ENCODE measurements at places on chromosomes 11 and 22. TPM values are rescaled to one million over a fixed set of nuclear protein-coding genes. Genes with fewer than 3 reads are reported as not detected.

- no peak for DNase-seq
These were observed 38.3 kb downstream of the TMPRSS5 start for GRCh38 chr11:113667801-113668200.

DNA sequence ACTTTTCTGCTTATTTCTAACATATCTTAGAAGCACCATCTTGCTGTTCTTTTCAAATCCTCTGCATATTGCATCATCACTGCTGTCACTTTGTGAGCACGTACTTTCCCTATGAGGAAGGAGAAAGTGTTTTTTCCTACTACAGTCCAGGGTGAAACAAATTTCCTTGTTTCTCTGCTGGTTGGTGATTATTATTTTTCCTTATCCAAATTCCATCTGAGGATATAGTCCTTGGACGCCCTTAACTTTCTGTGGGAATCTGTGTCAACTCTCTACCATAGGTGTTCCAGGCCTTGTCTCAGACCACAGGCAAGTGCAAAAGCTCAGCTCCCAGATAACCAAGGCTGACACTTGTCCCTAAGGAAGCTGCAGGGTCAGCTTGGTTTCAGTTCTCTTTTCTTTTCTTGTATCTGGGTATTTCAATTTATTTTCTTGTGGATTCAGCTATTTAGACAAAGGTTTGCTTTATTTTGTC is 29.4 kb upstream of the LYVE1 start:
- DNase-seq = no peak

- DNase-seq = no peak
These were observed 76.5 kb upstream of the ARFGAP3 start for GRCh38 chr22:42933485-42934091.

GRCh38 chr11:87775036-87775435 is 400.2 kb downstream of the RAB38 start:
- DNase-seq = no peak

DNA sequence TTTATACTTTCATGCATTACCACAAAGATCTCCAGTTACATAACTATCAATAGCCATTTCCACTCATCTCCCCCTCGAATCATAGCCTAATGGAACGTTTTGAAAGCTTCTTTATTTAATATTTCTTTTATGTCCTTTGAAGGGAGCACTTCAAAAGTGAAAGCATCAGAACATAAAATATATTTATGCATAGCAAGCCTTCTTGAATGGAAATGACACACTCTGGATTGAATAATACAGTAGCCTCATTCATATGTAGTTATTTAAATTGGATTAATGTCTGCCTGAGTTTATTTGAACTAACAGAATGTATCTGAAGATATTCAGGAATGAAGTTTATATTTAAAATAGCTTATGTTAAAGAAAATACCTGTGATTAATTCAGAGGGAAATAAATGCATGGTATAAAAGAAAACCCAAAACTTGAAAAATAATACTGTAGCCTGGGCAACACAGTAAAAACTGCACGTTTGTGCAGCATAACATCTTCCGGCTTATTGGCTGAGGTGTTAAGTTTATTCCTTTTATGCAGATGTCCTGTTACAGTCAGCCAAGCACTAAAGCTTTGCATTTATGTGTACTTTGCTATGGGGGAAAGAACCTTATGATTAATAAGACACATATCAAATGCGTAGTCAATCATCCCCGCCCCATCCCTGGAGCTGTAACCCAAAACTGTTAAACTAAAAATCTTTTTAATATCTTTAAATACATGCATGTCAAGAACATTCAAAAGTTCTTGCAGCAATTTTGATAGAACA is 22.0 kb downstream of the OOSP3 start:
- DNase-seq = no peak

GRCh38 chr22:45842291-45842991 is 134.5 kb downstream of the WNT7B start:
- no peak for DNase-seq

GRCh38 chr11:66317322-66317722 is 478 bp upstream of the CD248 start:
- DNase-seq = no peak

DNA sequence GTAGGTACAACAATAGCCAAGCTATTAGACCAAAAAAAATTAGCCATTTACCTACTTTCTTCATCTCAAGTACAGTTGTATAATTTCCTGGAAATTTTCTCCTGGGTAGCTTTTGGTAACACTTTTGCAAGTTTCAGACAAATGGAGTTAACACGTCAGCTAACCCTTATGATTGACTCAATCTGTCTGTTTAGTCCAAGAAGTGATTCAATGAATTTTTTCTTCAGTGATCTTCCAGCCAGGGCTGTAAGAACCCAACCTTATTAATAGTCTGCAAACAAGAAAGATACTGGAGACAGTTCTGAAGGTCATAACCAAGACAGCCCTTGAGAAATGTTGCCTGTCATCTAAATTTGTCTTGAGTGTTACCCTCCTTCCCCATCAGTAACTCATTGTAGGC is 30.1 kb upstream of the FIBIN start:
- no peak for DNase-seq

- DNase-seq = no peak
These were observed 4.6 kb downstream of the IFITM10 start for GRCh38 chr11:1745701-1746320.

- DNase-seq = no peak
These were observed 131.0 kb downstream of the PLEKHA7 start for GRCh38 chr11:16883174-16883573.

DNA sequence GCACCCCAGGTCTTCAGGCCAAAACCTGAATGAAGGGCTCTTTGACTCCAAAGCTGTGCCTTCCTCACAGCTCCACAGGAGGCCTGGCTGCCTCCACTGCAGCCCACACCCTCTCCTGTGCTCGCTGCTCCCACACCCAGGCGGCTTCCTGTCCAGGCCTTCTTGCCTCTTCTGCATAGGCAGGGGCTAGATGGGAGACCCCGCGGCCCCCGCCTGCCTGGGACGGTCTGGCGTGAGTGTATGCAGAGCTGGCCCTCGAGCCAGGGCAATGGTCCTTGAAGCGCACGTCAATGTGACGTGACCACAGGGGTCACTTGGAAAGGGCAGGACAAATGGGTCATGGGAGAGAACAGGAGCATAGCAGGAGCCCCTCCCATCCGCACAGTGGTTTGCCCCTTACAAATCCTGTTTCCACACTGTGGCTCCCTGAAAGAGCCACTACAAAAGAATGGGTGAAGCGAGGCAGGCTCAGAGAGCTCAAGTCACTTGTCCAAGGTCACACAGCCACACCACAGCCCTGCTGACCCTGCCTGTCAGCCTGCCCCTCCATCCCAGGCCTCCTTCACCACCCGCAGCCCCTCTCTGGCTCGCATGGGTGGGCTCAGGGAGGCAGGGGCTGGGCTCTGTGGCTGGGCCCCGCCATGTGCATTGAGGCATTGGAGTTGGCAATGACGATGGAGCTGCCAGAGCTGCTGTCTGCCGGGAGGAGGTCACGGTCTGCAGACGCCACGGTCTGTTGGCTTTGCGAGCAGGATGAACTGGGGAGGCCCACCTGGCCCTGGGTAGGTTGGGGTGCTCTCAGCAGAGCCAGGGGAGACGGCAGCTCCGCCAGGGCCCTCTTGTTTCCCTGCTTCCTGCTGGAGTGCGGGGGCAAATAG is 71.2 kb upstream of the WNT11 start:
- DNase-seq = no peak

GRCh38 chr11:87036756-87037449 is 831 bp upstream of the TMEM135 start:
- DNase-seq = no peak

- no peak for DNase-seq
These were observed 21.3 kb downstream of the TBC1D22A start for GRCh38 chr22:46783721-46784120.

GRCh38 chr22:31969789-31970489 is 25.6 kb downstream of the YWHAH start:
- DNase-seq = peak; percentile 80

- DNase-seq = no peak
These were observed 19.6 kb downstream of the RTN4R start for GRCh38 chr22:20248461-20248978.

DNA sequence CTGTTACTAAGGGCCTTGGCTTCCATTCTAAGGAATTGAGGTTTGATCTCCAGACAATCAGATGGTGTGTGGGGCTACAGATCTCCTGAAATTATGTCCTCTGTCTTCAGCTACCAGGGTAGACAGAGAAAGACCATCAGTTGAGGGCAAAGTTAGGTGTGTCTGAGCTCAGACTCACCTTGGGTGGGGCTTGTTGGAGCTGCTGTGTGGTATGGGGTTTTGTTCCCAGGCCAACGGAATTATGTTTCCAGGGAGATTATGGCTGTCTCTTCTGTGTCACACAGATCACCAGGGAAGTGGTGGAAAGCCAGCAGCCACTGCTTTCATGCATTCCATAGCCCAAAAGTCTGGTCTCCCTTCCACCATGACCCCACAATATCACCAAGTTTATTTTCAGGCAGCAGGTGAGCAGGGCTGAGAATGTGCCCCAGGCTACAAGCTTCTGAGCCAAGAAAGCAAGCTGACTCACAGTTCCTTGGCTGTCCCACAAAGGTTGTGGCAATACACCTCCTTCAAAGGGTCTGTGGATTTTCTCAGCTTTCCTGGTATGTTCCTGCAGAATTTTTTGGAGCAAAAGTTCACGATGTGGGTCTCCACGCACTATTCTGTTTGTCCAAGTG is 714.9 kb downstream of the LUZP2 start:
- no peak for DNase-seq

- DNase-seq = no peak
These were observed 10.0 kb downstream of the PVALB start for GRCh38 chr22:36806835-36807234.

The APOL6 gene
- 11.2 TPM for total RNA-seq

The SMPD1 gene
- total RNA-seq = 32.3 TPM

The IGLL5 gene
- 26.3 TPM for total RNA-seq

The TXNRD2 gene
- 16.9 TPM for total RNA-seq

The DTX4 gene
- 12.4 TPM for total RNA-seq

The UBE2L3 gene
- total RNA-seq = 16.9 TPM

The SGSM1 gene
- total RNA-seq = 2.4 TPM

The NTM gene
- 0.78 TPM for total RNA-seq

The OR8G5 gene
- not detected for total RNA-seq
